NCI-H774 (cell line): ENCODE measurements at places on chromosomes 6 and 20.

DNA sequence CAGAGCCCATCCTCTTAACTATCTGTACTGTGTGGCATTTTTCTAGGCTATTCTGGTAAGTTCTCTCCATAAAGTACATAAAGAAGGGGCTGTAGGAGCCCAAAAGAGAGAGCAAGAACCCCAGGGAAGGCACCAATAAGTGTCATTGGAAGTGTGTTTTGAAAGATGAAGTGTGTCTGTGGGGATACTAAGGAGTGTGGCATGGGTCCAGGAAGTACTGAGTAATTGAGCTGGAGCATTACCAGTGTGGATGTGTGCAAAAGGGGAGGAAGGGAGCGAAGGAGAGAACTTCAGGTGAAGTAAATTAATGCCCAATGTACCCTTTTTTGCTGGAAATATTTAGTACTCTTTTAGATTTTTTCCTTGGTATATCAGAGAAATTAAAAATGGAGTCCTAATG, 63.9 kb downstream of the KCNS1 start:
- DNase-seq: no peak

GRCh38 chr6:33744895-33745546, 1.7 kb downstream of the IP6K3 start:
- DNase-seq: no peak

GRCh38 chr20:57498425-57499400, 26.2 kb downstream of the CTCFL start:
- no peak for DNase-seq

DNA sequence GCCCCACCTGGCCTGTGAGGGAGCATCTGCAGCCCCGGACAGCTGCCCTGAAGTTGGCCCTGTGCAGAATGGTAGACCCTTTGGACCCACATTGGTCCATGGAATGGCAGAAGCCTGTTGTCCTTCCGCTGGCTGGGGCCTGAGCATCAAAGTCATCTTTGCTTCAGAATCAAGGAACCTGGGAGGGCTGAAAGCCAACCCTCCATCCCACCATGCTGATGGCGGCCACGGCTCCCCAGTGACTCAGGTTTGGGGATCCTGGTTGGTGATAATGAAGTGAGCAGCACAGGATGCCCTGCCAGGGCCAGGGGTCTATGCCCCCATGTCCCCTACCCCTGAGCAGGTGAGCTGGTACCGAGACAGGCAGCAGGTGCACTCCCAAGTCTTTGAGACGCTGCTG, 52.8 kb downstream of the YTHDF1 start:
- no peak for DNase-seq

DNA sequence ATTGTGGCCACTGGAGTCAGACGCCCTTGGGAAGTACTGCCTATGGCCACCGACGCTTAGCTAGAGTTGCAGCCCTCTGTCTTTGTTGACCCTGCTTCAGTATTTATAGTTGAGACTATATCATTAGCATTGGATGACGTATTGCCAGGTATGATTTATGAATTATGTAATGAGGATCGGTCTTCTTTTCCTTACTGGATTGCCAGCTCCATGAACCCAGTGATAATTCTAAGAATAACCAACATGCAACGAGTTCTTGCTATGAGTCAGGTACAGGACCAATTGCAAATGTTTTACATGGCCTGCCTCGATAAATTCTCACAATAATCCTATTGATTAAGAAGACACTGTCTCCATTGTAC, 63.5 kb downstream of the CLIC5 start:
- DNase-seq: no peak

GRCh38 chr6:149488815-149489214, 4.0 kb upstream of the ZC3H12D start:
- no peak for DNase-seq

GRCh38 chr6:25297823-25298522, 18.8 kb downstream of the CARMIL1 start:
- no peak for DNase-seq
